ENCODE measurements at places on chromosomes 12 and 14. TPM values are rescaled to one million over a fixed set of nuclear protein-coding genes. Genes with fewer than 3 reads are reported as not detected.

Gene TARBP2
- total RNA-seq = 29.7 TPM

GRCh38 chr14:64289571-64289970 lies 4.6 kb downstream of the ESR2 start:
- no peak for DNase-seq

DNA sequence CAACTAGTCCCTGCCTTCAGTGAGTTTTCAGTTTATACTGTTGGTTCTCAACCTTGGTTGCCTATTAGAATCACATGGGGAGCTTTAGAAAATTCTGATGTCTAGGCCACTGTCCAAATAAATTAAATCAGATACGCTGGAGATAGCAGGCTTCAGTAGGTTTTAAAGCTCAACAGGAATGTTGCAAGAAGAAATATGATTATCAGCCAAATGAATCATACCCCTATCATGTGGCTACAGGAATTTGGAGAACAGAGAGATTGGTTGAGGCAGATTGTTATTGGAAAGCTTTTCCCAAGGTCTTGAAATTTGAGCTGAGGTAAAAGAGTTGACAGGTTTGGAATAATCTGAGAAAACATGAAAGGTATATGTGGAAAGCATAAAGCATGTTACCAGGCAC lies 125.3 kb downstream of the WIF1 start:
- DNase-seq = no peak

GRCh38 chr14:101025131-101025530 lies 121.6 kb upstream of the RTL1 start:
- no peak for DNase-seq

All from activated CD8-positive, alpha-beta memory T cell treated with anti-CD3 and anti-CD28 coated beads, Interleukin-2, amount 10 ng/mL, durations not matched to agents 7 days and 5 days (primary cell).